Suppressor macrophage treated with lipopolysaccharide for 1 hour (primary cell): ENCODE measurements at places on chromosomes 13 and 19.

GRCh38 chr19:46813839-46814358, 25.5 kb upstream of the SLC1A5 start:
- DNase-seq = no peak

DNA sequence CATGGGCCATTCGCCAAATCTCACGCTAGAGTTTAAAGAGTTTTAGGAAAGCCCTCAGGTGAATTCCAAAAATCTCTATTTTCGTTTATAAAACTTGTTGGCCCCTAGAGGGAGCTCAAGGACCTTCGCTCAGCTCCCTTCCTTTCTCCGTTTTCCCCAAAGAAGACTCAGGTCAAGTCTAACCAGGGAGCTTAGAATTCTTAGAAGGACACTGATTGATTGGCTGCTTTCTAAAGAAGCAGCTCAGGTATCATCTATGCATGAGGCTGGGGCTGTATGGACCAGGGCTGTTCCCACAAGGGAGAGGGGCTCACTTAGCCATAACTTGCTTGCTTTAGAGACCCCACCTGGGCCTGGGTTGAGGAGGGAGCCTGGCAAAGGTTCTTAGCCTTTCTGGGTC, 20.5 kb downstream of the DZIP1 start:
- DNase-seq = peak; percentile 78

GRCh38 chr13:41162151-41162550, 29.5 kb upstream of the KBTBD6 start:
- DNase-seq = no peak

DNA sequence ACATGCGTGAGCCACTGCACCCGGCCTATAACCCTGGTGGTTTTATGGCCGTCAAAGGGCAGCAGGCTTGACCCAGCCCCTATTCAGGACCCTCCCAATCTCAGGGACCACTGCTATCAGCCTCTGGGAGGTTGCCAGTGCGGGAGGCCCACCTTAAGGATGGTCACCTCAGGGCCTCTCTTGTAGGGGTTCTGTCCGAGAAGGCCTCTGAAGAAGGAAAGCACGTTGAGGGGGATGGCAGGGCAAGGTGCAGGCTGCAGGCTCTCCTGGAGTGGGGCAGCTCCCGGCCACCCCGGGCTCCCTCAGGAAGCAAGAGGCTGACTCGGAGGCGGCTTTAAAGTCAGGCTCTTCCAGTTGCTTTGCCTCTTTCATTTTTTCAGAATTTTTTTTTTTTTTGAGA, 6.0 kb upstream of the GRTP1 start:
- DNase-seq = no peak

- DNase-seq = no peak
These were observed 3.4 kb upstream of the WIZ start for GRCh38 chr19:15453091-15453578.

DNA sequence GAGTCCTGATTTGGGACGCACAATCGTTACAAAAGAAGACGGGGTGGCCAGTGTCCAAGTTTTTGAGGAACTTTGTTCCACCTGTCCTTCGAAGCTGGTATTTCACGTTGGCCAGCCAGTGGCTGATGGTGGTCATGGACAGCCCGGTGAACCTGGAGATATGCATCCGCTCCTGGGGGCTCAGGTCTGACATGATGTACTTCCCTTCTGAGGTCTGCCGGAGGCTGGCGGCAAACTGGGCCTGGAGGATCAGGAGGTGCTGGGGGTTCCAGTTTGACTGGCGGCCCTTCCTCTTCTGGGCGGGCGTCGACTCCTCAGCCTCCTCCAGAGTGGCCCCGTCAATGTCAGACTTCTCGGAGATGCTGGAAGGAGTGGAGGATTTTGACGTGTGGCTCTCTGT, 72.4 kb downstream of the TSHZ3 start:
- no peak for DNase-seq

DNA sequence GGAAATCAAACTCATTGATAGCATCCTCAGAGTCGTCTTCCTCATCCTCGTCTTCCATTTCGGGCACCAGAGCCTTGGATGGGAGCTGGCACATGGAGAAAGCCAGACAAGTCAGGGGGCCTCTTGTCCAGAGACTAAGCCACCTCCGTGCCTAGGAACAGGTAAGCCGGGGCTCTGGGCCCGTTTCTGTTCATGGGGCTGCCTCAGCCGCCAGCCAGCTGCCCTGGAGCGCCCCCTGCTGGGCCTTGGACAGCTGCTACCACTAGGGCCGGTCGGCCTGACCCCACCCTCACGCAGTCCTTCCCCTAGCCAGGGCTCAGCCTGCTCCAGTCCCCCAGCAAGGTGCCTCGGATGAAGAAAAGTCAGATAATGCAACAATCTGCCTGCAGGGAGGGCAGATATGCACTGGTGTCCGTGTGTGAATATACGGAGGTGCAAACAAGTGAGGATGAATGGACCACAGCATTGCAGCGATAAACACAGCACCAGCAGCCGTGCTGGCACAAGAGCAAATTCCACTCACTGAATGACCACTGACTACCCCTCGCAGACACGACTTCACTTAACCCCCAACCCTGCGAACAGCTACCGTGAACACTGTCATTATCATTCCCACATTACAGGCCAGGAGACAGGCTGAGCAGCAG, 11.9 kb upstream of the PRKD2 start:
- peak; percentile 87 for DNase-seq

DNA sequence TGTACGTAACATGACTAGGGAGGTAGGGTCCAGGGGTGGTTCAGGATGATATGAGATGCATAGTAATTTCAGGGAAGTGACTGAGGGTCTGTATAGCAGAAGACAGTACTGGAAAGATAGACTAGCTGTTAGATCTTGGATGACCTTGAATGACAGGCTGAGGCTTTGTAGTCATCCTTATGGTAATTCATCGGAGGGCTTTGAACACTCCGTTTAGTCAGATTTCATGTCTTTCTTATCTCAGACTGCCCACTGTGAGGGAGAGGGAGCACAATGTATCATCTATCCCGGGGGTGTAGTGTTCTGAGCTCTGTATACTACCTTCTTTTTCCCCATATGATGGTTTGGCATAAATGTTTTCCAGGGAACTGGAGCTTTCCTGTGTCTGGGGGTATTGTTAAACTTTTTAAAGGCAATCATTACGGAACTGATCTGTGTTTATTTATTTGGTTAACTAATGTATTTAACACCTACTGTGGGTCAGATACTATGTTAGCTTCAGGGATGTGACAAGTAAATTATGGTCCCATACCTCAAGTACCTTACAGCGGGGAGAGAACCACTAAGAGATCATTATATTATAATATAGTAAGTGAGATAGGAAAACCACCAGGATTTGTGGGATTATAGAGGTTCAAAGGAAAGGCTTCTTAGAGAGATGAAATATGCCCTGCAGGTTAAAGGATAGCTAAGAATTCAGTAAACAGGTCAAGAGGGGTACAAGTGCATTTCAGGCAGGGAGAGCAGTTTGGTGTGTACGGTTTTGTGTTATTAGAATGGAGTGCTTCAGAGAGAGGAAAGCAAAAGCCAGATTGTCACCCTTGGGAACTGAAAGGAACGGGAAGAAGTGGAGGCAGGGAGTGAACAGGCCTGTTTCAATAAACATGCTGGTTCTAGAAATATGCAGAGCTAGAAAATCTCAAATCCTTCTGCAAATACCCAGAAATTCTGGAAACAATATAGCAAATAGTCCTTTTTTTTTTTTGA, 164.8 kb upstream of the KL start:
- no peak for DNase-seq

- DNase-seq = no peak
These were observed 21.8 kb downstream of the NOSIP start for GRCh38 chr19:49558591-49558990.

GRCh38 chr13:108917581-108917980, 288.2 kb downstream of the MYO16 start:
- no peak for DNase-seq

DNA sequence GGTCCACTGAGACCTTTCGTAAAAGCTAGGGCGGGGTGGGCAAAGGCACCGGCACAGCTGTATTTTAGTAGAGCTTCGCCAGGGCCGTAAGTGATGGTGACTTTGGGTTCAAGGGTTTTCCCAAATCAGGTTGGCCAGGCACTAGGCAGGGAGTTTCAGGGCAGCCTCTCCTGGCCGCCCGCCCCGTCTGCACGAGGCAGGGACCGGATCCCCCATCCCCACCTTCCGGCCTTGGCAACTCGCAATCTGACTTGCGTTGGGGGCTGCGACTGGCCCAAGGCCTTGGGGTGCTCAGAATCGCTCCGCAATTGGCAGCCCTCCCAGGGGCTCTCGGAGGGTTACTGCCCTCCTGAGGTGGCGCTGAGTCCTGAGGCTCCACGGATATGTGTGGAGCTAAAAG, 4.1 kb upstream of the ZIC5 start:
- DNase-seq = no peak

DNA sequence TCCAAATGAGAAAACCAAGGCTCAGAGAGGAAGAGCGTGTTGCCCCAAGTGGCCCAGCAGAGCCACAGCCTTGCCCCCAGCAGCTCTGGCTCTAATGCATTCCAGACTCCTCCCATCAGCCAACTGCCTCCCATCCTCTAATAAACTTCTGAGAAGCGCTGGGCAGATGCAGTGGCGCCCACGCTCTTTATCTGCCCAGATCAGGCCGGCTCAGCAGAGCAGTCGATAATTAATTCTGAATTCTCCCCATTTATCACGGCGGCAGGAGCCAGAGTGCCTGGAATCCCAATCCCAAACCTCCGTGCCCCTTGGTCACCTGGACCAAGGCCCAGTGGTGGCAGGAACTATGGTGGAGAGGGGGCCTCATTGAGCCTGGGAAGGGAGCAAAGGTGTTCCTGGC, 13.9 kb downstream of the TINCR start:
- DNase-seq = no peak

- no peak for DNase-seq
These were observed 95.7 kb downstream of the SPRY2 start for GRCh38 chr13:80245162-80245733.

DNA sequence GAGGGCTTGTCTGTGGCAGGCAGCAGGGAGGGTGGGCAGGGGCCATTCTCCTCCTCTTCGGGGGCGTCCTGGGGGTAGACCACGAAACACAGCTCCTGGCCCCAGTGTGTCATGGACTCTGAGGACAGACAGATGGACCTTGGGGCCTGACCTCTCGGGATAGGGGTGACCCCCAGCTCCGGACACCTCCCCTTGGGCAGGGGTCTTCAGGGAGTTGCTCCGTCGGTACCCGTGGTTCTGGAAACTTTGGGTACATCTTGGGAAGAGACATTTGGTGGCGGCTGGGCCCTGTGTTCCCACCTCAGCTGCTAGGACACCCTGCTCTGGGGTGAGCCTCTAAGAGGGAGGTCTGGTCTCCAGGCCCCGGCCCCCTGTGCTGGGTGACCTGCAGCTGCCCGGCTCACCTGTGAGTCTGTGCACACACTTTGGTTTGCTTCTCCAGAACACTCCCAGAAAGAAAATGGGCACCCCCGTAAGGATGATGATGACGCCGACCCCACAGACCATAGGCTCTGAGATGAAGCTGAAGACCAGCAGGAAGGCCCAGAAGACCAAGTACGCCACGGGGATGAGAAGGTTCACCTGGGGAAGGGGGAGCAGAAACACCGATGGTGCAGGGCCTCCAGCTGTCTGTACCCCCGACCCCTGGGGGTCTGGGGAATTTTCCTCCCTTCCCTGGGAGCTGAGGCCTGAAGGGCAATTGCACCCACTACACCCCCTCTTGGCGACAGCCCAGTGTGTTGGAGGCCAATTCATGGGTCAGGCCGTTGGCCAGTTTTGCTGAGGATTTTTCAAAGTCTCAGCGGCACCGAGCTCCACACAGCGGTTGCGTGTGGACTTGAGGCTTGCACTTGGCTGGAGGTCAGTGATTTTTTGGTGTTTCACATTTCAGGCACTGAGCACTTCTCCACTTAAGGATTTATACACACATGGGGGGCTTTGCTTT, 15.0 kb downstream of the LRP3 start:
- DNase-seq = no peak

GRCh38 chr19:6222884-6223283, 56.9 kb downstream of the MLLT1 start:
- DNase-seq = no peak
